ENCODE measurements at places on chromosomes 5 and 9. TPM values are rescaled to one million over a fixed set of nuclear protein-coding genes. Genes with fewer than 3 reads are reported as not detected.

- no peak for DNase-seq
These were observed 132.3 kb upstream of the CDH12 start for GRCh38 chr5:22985446-22985845.

PCA3 gene
- total RNA-seq = not detected

SPINK5 gene
- not detected for total RNA-seq

DNA sequence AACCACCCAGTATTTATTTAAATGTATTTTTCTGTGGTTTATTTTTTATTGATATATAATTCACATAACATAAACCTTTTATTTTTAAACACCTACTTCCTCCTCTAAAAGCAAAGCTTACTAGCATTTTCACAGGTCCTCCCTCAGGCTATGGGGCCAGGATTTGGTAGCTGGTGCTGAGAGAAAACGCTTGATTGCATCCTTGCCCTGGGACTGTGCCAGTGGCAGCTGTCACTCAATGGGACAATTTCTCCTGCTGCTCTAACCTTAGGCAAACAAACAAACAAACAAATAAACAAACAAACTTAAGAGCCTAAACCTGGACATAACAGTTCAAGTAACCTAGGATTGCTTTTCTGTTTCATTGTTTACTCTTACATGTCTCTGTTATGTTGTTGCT lies 102.7 kb downstream of the FOCAD start:
- no peak for DNase-seq

- no peak for DNase-seq
These were observed 10.4 kb downstream of the SPARC start for GRCh38 chr5:151676314-151676712.

GRCh38 chr5:25255128-25255527 lies 610.4 kb upstream of the CDH10 start:
- no peak for DNase-seq

GRCh38 chr5:154794525-154795234 lies 39.5 kb downstream of the LARP1 start:
- DNase-seq = no peak

- no peak for DNase-seq
These were observed 97.9 kb downstream of the CACNA1B start for GRCh38 chr9:137975527-137975913.

All from activated CD8-positive, alpha-beta T cell treated with anti-CD3 and anti-CD28 coated beads for 36 hours (primary cell).